Ecto neural progenitor cell (in vitro differentiated cells): ENCODE measurements at places on chromosomes 5 and 9.

- DNase-seq = no peak
Measured at GRCh38 chr9:115157245-115157674, 39.3 kb upstream of the TNC start.

DNA sequence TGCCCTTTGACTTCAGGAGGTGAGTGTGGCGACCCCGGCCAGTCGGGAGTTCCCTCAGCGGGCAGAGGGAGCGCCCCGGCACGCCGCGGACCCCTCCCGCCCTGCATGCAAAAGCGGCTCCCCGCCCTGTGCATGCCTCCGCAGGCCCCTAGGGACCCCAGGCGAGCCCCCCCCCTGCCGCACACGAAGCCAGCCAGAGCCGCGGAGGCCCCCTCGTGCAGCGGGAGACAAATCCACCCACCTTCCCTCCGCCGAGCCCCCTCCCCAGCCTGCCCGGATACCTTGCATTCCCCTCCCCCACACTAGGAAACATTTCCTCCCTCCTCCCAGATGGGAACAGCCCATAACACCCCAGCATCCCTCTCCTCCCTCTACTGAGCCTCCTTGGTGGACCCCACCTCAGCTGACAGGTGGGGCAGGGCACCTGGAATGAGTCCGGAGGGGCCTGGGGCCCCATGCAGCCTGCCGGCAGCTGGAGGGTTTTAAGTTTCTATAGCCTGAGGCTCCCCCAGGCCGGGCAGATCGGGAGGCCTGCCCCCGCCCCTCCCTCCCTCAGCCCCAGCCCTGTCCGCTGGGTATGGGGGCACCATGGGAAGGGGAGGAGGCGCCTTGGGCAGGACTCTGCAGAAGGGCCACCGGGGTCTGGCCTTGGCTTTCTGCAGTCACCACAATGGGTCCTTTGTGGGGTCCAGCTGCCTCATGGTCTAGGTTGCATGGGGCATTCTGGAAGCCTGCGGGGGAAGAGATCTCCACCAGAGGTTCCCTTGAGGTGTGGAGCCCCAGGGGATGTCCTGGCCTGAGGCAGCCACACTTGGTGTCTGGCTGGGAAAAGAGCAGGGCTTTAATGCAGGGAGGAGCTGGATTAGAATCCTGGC, 601 bp downstream of the ERGIC1 start:
- DNase-seq = peak; percentile 68

- DNase-seq = no peak
Measured at GRCh38 chr9:19108038-19108437, 5.3 kb upstream of the HAUS6 start.

DNA sequence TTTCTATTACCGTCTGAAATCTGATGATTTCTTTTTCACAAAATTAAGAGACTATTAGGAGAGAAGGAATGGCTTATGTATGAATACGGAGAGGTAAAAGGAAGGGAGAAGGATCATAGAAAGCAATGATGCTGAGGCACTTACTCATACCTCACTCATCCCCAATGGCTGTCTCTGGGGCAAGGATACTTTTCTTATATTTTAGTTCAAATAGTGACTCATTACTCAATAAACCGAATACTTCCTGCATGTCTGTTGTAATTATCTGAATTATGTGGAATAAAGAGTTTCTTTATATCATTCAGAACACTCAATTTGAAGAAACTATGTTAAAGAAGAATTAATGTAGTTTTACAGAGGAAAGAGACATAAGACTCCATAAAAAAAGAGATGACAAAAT, 284.5 kb upstream of the NUDT12 start:
- no peak for DNase-seq

DNA sequence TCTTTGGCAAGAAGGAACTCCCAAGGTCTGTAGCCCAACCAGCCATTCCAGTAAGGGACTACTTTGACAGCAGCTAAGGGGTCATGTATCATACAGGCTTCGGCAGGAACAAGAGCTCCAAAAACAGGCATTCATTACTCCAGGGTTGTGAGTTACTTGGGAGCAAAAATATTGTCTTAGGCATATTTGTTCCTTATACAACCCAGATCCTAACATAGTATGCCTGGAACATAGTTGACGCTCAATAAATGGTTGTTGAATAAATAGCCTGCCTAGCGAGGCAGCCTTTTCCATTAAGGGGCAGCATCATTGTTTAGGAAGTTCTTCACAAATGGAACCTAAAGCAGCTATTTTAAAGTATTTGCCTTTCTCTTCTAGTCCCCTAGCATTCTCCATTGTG, 35.8 kb upstream of the FER start:
- DNase-seq = no peak

DNA sequence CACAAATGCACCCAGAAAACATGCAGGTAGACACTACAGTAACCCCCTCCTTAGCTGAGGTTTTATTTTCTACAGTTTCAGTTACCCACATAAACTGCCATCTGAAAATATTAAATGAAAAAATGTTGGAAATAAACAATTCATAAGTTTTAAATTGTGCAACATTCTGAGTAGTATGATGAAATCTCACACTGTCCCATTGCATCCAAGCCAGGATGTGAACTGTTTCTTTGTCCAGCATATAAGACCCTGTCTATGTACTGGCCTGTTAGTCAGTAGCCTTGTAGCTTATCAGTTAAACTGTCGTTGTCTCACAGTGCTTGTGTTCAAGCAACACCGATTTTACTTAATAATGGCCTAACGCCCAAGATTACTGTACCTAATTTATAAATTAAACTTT, 630.5 kb downstream of the ANXA1 start:
- DNase-seq = no peak
